ENCODE measurements at places on chromosomes 1 and 21.

- no peaks in the 10 kb centered on the region for H3K36me3 ChIP-seq
- no peak overlapping the region for H3K27ac ChIP-seq
- no peak overlapping the region for H3K4me3 ChIP-seq
These were observed 155.0 kb upstream of the EDN2 start for GRCh38 chr1:41639332-41639936.

DNA sequence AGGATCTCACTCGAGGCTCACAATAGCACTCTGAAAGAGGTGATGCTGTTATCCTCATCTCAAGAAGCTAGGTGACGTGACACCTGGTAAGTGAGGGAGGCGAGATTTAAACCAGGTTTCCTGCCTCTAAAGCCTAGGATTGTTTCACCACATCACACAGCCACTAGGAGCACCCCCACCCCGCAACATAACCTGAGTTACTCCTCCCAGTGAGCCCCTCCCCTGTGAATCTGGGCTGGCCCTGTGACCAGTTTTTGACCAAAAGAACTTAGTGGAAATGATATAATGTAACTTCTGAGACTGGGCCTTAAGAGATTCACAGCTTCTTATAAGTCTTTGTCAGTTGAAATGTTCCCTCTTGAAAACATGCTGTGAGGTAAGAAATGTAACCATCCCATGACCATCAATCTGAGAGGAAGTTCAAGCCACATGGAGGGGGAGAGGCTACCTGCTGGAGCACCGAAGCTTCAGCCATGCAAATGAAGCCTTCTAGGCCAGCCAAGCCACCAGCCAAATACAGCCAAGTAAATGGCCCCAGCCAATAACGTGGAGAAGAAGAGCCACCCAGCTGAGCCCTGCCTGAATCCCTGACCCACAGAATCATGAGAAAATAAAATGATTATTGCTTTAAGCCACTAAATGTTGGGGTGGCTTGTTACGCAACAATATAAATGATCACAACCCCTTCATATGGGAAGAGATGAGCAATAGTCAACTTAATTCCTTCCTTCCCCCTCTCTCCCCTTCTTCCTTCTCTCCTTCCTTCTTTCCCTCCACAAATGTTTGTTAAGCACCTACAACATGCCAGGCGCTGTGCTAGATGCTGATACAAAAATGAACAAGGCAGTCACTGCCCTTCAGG lies 61.0 kb upstream of the FAM20B start:
- H3K36me3 ChIP-seq, result peaks cover 2% of the 10 kb centered on the region
- peaks cover 3% of the 10 kb centered on the region for H3K4me1 ChIP-seq
- peaks cover 3% of the 10 kb centered on the region for H3K27me3 ChIP-seq
- DNase-seq, result no peak
- H3K4me3 ChIP-seq, result no peak overlapping the region

- DNase-seq, result no peak
- H3K4me3 ChIP-seq, result no peak overlapping the region
- peaks cover 5% of the 10 kb centered on the region for H3K4me1 ChIP-seq
- H3K27ac ChIP-seq, result no peak overlapping the region
These were observed 5.9 kb upstream of the THEM4 start for GRCh38 chr1:151915061-151915686.

GRCh38 chr1:183480971-183481441 lies 8.7 kb downstream of the SMG7 start:
- H3K27ac ChIP-seq, result peak overlapping the region; percentile 69
- peaks cover 43% of the 10 kb centered on the region for H3K4me1 ChIP-seq
- no peaks in the 10 kb centered on the region for H3K36me3 ChIP-seq
- H3K27me3 ChIP-seq, result no peaks in the 10 kb centered on the region
- DNase-seq, result no peak

- no peak for DNase-seq
- H3K27me3 ChIP-seq, result peaks cover 19% of the 10 kb centered on the region
- no peak overlapping the region for H3K27ac ChIP-seq
- no peak overlapping the region for H3K4me3 ChIP-seq
- no peaks in the 10 kb centered on the region for H3K4me1 ChIP-seq
These were observed 27.5 kb downstream of the KCND3 start for GRCh38 chr1:111961773-111962565.

DNA sequence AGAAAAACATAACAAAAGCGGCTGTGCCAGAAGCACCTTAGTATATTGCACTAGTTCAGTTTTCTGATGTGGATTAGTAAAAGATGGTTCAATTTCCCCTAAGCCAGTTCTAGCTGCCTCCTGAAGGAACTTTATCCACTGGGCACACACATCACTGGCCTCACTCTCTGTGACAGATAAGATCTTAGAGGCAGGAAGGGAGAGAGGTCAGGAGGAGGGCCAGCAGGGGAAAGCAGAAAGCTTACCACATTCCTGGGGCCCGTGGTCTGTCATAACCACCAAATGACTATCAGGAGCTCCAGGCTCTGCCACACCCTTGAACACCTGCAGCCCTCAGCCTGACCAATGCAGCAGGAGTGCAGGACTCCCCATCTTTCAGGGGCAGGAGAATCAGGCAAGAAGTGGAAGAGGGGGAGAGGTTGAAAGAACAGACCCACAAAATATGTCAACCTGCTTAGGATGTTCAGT lies 37.8 kb downstream of the LRRC71 start:
- H3K36me3 ChIP-seq, result peaks cover 4% of the 10 kb centered on the region
- DNase-seq, result no peak
- H3K4me1 ChIP-seq, result peaks cover 12% of the 10 kb centered on the region
- peaks cover 6% of the 10 kb centered on the region for H3K27me3 ChIP-seq

- H3K27ac ChIP-seq, result no peak overlapping the region
- no peaks in the 10 kb centered on the region for H3K27me3 ChIP-seq
- no peak overlapping the region for H3K4me3 ChIP-seq
- DNase-seq, result no peak
- peaks cover 25% of the 10 kb centered on the region for H3K36me3 ChIP-seq
- peaks cover 6% of the 10 kb centered on the region for H3K4me1 ChIP-seq
These were observed 50.6 kb downstream of the LHX4 start for GRCh38 chr1:180280617-180281016.

DNA sequence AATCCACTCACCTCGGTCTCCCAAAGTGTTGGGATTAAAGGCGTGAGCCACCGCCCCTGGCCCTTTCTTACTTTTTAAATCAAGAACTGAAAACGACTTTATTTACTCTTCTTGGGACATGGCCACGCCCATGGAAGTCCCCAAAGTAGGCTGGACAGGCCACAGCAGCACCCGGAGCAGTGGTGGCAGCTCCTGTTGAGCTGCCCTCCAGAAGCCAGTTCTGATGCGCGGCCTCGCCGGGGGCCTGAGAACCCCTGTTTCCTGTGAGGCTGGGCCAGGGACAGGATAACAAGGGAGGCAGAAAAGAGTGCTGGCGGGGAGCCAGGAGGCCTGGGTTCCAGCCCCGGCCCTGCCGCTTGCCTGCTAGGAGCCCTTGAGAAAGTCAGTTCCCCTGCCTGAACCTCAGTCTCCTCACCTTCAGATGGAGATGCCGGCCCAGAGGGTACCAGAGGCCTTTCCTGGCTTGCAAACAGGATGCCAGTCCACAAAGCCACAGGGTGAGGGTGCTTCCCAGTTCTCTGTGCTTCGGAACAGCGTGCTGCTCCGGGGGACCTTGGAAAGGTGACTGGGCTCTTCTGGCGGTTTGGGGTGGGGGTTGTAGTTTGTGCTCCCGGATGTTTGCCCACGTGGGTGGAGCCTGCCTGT lies 59.4 kb downstream of the RUNX3 start:
- H3K4me3 ChIP-seq, result no peak overlapping the region
- peaks cover 24% of the 10 kb centered on the region for H3K27me3 ChIP-seq
- peaks cover 15% of the 10 kb centered on the region for H3K4me1 ChIP-seq
- H3K27ac ChIP-seq, result no peak overlapping the region
- no peaks in the 10 kb centered on the region for H3K36me3 ChIP-seq
- DNase-seq, result no peak

DNA sequence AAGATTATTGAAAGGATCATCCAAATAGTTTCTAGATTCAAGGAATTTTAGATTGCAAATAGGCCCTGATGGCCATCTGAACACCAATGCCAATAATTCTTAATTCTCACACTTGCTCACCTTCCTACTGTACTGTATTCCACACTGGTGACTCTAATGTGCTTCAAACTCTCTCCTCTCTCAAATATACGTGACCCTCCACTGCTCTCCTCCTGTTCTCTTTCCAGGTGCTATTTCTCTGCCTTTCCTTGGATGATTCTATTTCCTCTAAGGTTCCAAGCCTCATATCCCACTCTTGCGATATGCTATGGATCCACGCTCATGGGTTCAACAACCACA lies 28.6 kb downstream of the KMO start:
- peak overlapping the region; percentile 28 for H3K27ac ChIP-seq
- peaks cover 39% of the 10 kb centered on the region for H3K36me3 ChIP-seq
- H3K4me1 ChIP-seq, result peaks cover 15% of the 10 kb centered on the region
- no peak overlapping the region for H3K4me3 ChIP-seq
- no peaks in the 10 kb centered on the region for H3K27me3 ChIP-seq

DNA sequence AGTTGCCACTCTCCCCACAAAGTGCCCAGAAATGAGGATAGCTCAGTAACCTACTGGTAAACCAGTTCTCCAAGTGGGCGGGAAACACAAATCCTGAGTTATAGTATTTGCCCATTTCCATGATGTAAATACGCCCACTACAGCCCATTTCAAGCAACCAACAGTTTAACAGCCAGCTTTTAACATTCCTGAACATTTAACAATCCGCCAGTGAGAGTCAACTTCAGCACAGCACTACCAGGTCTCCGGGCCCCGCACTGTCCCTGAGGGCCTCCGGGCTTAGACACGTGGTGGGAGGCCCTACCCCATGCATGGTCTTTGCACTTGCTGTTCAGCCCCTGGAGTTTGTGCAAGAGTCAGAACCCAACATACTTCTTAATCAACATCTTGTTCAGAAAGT lies 132.0 kb upstream of the CTTNBP2NL start:
- no peaks in the 10 kb centered on the region for H3K36me3 ChIP-seq
- H3K27ac ChIP-seq, result peak overlapping the region; percentile 11
- H3K27me3 ChIP-seq, result peaks cover 2% of the 10 kb centered on the region
- no peak overlapping the region for H3K4me3 ChIP-seq
- no peak for DNase-seq

GRCh38 chr1:110719908-110720307 lies 45.2 kb upstream of the KCNA3 start:
- no peaks in the 10 kb centered on the region for H3K4me1 ChIP-seq
- no peak for DNase-seq
- H3K36me3 ChIP-seq, result no peaks in the 10 kb centered on the region
- H3K27me3 ChIP-seq, result peaks cover 4% of the 10 kb centered on the region
- H3K27ac ChIP-seq, result no peak overlapping the region
- no peak overlapping the region for H3K4me3 ChIP-seq

DNA sequence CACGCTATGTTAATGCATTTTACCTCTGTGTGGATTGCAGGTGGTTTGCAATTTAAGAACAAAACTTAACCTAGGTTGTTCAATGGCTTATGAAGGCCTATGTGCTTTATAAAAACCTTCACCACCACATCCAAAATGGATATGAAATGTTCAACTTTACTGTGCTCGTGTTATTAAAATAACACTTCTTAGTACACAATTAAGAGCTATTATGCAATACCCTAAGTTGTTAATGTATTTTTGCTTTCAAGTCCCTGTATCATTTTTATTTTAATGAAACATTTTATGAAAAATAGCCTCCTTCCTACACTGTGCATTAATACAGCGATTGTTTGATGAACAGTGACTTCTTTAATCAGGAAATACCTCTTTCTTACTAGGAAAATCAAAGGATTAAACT lies 12.0 kb downstream of the NCAM2 start:
- no peak for DNase-seq
- H3K36me3 ChIP-seq, result no peaks in the 10 kb centered on the region

DNA sequence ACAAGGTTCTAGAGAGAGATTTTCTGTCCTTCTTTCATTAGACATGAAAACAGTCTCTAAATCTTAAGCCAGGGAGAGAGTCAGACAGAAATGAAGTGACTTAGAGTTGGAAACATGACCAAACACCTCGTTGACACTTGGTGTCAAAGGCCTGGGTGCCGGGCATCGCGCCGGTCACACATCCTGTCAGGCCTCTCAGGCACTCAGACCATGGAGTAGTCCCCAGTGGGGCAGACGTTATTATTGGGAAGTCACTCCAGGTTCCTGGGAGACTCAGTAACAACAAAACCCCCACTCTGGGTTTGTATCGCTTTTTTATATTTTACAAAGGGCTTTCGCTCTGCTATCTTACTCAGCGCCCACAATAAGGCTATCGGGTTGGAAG lies 25.8 kb downstream of the KCNN3 start:
- no peak overlapping the region for H3K27ac ChIP-seq
- DNase-seq, result no peak
- H3K36me3 ChIP-seq, result no peaks in the 10 kb centered on the region
- H3K4me3 ChIP-seq, result no peak overlapping the region
- peaks cover 14% of the 10 kb centered on the region for H3K4me1 ChIP-seq

- H3K4me1 ChIP-seq, result peaks cover 30% of the 10 kb centered on the region
- H3K27me3 ChIP-seq, result no peaks in the 10 kb centered on the region
- peaks cover 3% of the 10 kb centered on the region for H3K36me3 ChIP-seq
These were observed 70.6 kb downstream of the SKI start for GRCh38 chr1:2298685-2299084.

GRCh38 chr21:43325968-43326715 lies 100.8 kb downstream of the SIK1 start:
- H3K4me1 ChIP-seq, result peaks cover 10% of the 10 kb centered on the region
- no peaks in the 10 kb centered on the region for H3K27me3 ChIP-seq
- no peak for DNase-seq
- H3K36me3 ChIP-seq, result no peaks in the 10 kb centered on the region
- H3K4me3 ChIP-seq, result peak overlapping the region; percentile 0

DNA sequence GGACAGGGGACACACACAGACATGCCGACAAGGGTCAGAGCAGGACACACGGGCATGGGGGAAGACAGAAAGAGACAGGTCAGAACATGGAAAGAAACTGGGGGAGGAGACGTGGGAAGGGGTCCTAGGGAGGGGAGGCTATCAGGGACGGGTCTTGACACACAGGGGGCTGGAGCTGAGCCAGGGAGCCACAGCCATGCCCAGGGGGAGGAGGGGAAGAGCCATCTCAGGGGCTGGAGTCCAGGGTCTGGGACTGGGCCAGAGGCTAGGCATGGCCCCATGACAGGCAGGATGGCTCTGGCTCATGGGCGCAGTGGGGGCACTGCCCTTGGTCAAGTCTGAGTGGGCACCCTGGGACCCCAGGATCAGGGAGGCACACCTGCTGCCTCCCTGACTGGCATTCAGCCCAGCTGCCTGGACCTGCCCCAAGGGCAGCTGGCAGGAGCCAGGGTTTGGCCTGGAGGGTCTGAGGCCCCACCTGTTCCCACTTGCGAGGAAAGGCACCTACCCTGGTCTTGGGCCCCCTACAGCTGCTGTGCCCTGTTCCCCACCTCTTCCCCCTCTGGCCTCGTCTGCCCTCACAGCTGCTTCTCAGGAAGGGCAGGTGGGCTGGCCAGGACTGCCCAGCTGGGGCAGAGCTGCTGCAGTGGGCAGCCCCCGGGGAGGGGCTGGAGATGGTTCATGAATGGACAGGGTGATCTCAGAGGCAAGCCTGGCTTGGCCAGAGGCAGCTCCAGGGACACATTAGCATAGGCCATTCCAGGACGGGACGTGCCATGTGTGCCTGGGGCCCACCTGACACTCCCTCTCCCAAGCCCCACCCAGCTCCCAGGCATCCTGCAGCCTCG lies 42.9 kb downstream of the HSPG2 start:
- H3K36me3 ChIP-seq, result no peaks in the 10 kb centered on the region
- no peak overlapping the region for H3K27ac ChIP-seq
- H3K4me1 ChIP-seq, result no peaks in the 10 kb centered on the region
- no peak for DNase-seq
- H3K4me3 ChIP-seq, result no peak overlapping the region
- peaks cover 4% of the 10 kb centered on the region for H3K27me3 ChIP-seq

- H3K27ac ChIP-seq, result no peak overlapping the region
- no peak for DNase-seq
- H3K4me3 ChIP-seq, result no peak overlapping the region
- H3K4me1 ChIP-seq, result peaks cover 7% of the 10 kb centered on the region
- peaks cover 21% of the 10 kb centered on the region for H3K27me3 ChIP-seq
These were observed 28.6 kb downstream of the PTPRU start for GRCh38 chr1:29264773-29265389.

- no peak overlapping the region for H3K27ac ChIP-seq
These were observed 4.1 kb upstream of the FAM110D start for GRCh38 chr1:26154750-26155149.
